NCI-H2081 treated with DMSO at 0.1 percent for 48 hours (cell line): ENCODE measurements at places on chromosomes 6 and 20.

DNA sequence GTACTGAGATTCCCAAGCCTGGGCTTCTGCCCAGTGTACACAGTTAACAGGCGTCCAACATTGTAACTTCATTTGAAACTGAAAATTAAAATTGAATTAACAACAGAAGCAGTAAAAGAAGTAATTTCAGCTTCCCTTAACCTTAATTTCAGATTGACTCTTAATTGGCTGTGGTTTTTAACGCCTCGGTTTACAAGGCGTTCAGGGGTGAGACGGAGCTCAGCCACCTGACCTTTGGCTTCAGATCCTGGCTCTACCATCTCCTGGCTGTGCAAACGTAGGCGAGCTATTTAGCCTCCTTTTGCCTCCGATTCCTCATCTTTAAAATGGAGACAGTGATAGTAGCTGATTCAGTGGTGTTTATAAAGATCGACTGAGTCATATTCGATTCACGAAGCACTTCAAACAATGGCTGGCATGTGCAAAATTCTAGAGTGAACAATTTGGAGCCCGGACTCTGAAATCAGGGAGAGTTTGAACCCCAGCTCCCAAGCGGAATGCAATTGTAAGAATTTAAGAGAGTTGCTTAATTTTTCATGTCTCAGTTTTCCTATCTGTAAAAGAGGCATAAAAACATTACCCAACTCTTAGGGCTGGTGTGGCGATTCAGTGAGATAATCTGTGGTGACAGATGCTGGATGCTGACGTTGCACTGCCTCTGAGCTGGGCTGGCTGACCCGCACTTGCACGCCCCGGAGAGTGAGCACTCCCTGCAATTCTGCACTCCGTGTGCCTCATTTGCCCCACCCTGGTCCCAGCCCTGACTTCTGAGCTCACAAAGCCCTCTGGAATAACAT is 23.5 kb upstream of the OCSTAMP start:
- DNase-seq: no peak

DNA sequence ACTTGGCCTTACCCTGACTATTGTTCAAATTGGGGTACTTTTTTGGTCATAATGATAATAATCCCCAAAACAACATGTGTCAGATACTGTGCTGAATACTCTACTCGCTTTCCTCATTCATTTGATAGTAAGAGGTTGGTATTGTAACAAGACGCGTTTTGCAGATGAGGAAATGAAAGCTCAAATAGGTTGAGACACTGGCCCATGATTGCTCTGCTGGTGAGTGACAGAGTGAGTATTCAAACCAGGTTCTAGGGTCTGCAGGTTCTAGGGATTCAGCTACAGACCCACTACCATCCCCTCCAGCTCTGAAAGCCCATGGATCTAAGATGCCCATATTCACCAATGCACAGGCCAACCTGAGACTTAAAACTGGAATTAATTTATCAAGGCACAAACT is 1.3 kb upstream of the ENPP4 start:
- no peak for DNase-seq

DNA sequence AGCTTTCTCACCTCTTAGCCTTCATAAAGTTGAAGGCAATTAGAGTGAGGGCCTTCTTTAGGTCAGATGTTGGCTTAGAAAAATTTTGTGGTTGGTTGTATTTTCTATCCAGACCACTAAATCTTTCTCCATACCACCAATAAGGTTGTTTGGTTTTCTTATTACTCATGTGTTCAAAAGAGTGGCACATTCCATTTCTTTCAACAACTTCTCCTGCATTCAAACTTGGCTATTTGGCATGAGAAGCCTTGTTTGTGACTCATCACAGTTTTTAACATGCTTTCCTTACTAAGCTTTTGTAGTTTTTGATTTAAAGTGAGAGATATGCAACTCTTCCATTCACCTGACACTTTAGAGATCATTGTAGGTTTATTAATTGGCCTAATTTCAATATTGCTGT is 949.6 kb downstream of the TBC1D32 start:
- no peak for DNase-seq

DNA sequence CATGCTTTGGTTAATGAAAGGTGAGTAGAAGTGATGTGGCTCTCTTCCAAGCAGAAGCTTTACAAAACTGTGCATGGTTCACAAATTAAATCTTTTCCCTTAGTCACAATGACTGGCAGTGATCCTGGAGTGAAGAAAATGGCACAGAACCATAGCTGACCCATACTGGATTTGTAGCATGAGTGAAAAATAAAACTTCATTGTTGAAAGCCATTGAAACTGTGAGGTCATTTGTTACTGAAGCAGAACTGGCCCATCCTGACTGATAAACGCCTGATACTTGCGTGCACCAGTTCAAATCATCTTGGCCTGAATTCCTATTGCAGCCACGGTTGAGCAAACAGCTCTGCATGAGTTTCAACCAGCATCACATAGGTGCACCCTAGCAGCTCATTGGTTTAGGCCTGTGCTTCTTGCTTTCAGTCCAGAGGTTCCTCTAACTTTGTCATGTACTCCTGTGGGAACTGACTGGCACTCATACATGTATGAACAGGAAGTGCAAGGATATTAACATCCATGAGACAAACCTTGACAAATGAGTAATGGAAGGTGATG is 40.5 kb downstream of the SAMD5 start:
- no peak for DNase-seq

DNA sequence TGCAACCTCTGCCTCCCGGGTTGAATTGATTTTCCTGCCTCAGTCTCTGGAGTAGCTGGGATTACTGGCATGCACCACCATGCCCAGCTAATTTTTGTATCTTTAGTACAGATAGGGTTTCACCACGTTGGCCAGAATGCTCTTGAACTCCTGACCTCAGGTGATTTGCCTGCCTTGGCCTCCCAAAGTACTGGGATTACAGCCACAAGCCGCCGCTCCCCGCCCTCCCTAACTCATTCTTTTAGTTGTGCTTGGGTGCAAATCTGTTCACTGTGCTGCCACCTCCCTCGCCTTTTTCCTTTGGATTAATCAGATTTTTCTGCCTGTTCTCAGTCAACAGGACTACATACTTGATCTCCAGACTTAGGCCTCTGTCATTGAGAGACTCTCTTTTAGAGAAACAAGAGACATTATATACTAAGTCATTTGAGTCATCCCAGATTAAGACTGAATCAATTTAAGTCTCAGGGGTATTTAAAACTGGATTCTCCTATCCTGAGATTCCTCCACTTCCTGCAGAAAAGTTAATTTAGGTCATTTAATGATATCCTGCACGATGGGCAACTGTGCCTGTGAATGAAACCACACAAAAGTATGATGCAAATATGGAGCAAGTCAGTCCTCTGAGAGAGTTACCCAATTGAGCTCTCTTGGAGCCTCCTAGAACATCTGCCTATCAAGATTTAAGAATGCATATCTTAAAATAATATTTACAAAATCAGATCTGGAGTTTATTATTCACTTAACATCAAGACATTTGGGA is 136.1 kb upstream of the THEMIS start:
- no peak for DNase-seq

GRCh38 chr6:139257821-139258398 is 33.9 kb downstream of the TXLNB start:
- no peak for DNase-seq

DNA sequence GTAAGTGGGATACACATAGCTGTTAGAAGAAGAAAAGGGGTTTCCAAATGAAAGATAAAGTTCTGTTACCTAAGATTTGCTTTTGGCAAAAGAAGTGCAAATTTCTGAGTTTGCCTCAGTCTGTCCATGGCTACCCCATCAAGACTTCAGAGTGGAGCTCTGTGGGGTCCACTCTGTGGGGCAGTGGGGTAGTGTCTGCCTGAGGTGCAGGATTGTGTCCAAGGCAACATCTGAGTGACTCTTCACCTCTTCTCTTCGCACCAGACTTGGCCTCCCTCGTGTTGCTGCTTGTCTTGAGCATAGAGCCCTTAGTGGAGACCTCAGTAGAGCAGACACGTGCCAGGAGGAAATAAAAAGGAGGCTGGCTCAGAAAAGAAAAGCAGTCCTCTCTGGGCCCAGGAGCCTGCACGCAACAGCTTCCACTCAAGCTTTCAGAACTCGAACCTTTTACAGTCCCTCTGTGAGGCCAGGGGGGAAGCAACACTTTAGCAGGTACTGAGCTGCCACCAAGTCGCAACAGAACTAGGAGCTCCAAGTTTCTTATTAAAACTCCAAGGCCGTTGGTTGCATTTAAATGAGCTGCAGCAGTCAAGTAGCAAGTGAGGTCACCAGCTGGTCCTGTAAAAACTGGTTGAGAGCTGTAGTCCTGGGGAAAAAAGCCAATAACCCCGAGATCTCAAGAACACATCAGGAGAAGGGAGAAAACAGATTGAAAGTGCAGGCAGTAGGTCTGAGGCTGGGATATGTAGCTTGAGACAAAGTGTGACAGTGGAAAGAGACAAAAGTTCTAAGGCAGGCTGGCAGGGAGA is 413.5 kb downstream of the CDC5L start:
- no peak for DNase-seq

DNA sequence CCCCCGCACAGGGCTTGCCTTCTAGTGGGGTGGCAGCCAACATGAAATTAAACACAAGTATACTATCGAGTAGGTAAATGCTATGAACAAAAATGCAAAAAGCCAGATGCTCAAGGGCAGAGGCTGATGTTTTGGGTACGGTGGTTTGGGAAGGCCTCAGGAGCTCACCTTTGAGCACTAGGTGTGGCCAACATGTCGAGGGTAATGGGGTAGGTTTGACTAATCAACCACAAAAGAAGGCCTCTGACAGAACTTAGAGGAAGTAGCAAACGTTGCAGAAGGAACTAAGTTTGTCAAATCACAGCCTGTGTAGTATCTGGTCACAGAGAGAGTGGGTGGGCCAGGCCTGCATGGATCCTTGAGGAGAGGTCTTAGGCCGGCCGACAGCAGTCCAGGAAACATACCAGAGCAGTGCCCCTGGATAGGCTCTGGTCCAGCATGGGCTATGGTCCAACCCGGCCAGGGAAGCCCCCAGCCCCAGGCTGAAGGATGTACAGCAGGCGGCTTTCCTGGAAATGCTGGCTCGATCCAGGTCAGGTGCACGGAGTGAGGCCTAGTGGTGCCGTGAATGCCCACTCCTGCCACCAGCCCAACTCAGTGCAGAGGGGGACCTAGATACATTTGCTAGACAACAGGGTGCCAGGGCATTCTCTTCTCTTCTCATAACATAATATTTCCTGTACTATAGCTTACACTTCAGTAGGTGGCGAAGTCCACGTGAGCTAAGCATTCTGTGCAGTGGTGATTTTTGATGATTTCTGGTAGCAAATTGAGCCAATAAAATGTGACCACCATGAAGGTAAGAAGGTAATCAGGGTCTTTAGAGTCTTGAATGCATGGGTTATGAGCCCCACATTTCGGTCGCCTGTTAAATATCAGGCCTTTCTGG is 56.3 kb upstream of the CD93 start:
- DNase-seq: no peak

- DNase-seq: no peak
These were observed 233.5 kb downstream of the DHX35 start for GRCh38 chr20:39195582-39196021.

DNA sequence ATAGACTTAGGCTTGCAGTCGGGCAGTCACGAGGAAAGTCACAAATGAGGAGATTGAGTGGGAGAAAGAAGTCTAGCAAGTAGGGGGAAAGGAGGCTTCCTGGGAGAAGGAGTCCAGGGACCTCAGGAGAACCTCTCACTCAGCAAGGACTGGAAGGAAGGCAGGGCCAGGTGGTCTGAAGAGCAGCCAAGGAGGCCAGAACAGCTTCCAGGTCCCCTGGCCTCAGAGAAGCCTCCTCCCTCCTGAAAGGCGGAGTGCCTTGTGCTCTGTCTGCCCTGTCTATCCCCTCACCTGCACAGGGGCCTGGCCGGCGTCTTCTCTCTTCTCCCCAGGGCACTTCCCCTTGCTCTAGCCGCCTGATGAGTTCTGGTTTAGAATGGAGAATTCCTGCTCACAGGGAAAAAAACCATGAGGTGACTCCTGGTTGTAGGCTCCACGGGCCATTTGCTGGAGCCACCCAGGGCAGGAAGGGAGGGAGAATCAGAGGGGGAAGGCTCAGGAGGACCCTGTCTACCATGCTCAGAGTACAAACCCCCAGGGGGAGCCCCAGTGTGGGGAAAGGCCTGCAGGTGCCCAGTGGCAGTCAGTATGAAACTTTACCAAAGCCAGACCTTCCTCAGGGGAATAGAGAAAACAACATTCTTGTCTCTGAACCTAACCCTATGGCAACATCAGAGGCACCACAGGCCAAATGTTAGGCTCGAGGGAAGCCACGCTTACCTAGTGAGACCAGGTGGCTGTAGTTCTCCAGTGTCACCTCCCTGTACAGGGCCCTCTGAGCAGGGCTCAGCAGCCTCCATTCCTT is 11.2 kb downstream of the ZNF337 start:
- no peak for DNase-seq

GRCh38 chr6:75201901-75202672 is 3.8 kb downstream of the COL12A1 start:
- DNase-seq: no peak

DNA sequence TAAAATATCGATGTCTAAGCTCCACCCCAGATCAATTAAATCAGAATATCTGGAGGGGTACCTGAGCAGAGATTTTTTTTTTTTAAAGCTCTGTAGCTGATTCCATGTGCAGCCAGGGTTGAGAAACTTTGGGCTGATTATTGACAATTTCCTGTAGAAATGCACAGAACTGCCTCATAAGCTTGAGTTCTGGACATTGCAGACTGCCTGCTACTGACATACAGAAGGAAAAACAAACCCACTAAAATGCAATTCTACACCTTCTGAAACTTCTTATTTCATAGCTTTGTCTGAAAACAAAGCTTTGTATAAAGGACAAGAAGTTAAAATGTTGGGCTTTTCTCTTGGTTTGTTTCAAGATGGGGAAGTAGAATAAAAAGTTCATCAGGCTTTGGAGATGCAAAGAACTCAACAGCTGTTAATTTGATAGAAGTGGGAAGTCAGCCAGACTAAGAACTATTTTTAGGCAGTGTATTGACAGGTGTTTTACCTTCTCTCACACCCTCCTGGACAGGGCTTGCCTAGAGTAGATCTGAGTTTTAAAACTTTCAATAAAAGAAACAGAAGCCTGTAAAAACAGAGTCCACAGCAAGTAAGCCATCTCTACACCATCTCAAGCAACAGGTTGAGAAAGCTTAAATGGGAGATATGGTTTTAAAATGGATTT is 147.7 kb downstream of the KCNQ5 start:
- DNase-seq: no peak

GRCh38 chr6:94478133-94479005 is 1059.0 kb upstream of the EPHA7 start:
- peak; percentile 90 for DNase-seq

DNA sequence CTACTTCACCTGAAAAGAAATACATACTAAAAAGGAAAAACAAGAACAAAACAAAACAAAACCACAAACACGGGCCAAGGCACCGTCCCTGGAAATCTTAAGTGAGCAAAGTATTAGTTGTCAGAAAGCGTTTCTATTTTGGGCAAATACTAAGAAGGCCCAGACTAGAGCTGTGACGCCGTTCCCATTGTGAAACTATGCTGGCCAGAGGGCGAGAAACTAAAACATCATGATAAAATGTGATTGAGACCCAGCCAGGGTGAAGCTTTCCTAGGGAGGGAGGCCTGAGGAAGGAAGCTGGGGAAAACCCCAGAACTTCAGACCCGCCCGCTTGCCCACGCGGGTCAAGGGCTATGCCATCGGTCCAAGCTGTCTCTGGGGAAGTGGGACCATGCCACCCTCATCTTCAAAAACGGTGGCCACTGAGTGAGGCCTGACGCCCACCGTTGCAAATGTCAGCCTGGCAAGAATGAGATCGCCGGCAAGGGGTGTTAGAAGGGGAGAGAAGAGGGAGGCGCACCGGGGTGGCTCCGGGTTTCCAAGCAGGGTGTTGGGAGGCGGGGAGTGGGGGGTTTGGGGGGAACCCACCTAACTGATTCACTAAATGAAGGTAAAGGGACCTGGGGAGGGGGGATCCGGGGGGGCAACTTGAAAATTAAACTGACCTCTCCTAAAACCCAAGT is 1950.9 kb upstream of the DEFB115 start:
- no peak for DNase-seq
